Stimulated activated CD8-positive, alpha-beta memory T cell treated with anti-CD3 and anti-CD28 coated beads, Interleukin-15, amount 100 ng/mL, for 48 hours (primary cell): ENCODE measurements at places on chromosomes 3 and 15.

GRCh38 chr15:58267051-58267450, 128.9 kb downstream of the AQP9 start:
- no peak for DNase-seq

- DNase-seq: no peak
These were observed 15.3 kb downstream of the ABTB1 start for GRCh38 chr3:127688022-127688415.

DNA sequence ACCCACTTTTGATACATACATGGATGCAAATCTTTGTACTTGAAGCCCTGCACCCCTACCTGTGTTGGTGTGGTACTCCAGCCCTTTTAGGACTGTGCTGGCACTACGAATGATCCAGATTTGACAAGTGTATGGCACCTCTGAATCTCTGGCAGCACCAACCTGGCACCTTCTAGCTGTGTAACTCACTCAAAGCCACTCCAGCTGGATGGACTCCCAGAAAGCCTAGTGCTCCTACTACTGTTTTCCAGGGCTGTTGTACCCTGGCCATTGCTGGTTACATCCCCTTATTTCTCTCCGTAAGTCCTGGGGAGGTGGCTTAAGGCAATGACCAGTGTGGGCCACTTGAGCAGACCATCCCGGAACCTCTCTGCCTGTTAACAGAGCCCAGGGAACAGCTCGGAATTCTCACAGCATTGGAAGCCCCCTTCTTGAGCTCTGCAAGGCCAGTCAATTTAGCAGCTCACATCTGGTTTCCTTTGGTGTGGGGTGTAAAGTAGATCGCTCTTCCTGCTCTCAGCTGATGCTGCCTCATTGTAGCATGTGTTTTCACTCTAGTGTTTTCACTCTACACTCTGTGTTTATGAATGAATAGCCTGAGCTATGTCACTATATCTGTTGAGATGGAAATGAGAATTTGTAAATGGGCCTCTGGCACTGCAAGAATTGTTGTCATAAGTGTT, 12.2 kb downstream of the CALML4 start:
- DNase-seq: no peak

DNA sequence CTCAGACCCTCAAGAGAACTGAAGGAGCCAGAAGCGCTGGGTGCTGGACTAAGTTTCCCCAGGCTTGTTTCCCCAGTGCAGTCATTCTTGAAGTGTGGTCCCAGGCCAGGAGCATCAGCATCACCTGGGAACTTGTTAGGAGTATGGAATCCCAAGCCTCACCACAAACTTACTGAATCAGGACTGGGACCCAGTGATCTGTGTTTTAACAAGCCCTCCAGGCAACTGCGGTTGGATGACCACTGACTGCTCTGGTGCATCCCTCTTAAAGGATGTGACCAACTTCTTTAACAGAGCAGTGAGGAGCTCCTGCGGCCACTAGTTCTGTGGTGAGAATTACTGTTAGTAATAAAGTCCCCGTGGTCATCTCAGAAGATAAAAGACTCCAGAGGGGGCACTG, 62.4 kb upstream of the DAZL start:
- no peak for DNase-seq

- DNase-seq: no peak
These were observed 5.3 kb upstream of the APEH start for GRCh38 chr3:49668861-49669260.

DNA sequence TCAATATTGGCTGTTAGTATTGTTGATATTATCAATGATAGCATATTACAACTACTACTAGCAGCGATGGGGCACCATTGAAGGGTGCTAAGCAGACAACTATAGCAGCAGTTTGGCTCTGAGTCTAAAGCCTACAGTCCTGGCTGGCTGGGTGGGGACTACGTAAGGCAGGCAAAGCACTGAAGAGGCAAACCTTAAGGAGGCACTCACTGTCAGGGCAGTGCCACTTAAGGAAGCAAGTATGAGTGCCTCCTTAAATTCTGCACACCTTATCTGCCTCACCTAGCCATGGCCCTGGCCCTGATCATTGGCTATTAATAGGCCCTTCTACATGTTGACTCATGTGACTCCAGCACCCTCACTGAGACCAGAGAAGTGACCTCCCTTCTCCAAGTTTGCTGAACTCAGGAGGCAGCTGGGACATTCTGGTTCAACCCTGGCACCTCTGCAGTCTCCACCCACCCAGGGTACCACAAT, 20.6 kb downstream of the CDCP1 start:
- DNase-seq: no peak

DNA sequence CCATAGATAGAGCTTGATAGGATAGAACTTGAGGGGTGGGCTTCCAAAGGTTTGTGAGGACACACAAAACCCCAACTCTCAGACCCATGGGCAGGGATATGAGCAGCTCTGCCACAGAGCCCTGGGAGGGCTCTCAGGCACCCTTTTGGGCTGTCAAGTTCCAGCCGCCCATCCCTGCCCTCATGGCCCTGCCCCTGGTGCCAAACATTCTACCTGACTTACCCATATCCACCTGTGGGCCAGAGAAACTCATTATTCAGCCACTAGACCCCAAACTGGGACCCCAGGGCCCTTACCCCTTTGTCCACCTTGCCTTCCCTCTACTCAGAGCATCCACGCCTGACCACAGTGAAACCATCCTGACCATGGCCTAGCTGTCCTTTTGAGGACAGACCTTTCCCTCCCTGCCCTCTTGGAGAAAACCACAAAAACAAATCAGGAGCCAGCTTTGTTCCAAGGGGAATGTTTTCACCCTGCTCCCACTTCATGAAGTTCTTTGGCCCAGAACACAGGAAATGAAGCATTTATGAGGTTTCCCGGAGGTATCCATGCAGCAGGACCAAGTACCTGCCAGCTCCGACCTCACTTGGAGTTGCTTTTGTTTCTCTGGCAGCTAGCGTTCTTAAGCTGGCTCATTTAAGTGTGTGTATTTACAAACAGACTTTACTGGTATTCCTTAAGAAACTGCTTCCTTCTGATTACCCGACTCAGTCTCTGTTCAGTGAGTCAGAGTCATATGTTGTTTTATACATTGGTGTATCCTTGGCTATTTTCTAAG, 34.2 kb upstream of the GALNT15 start:
- DNase-seq: no peak

- no peak for DNase-seq
These were observed 142.6 kb upstream of the CFAP20DC start for GRCh38 chr3:59192473-59192872.

GRCh38 chr15:90915216-90915807, 12.2 kb downstream of the MAN2A2 start:
- DNase-seq: no peak

DNA sequence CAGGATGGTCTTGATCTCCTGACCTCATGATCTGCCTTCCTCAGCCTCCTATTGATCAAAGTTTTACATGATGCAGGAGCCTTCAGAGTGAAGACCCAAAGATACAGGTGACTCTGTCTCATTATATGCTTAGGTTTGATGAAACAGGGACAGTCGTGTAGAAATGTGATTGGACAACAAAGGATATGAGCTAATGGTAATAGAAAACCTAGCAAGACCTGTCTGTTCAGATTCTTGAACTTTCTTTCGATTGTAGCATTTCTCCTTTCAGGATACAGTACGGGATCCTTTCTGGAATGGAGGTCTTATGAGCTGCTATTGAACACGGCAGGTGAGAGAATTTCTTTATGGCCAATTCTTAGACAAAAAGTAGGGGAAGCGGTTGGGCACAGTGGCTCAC, at the start of gene ACKR2:
TSS of gene ACKR2 (plus strand) at position 244 of the 400 bp plus-strand sequence. CDS start 55,058 bp downstream, outside the sequence.
- no peak for DNase-seq

DNA sequence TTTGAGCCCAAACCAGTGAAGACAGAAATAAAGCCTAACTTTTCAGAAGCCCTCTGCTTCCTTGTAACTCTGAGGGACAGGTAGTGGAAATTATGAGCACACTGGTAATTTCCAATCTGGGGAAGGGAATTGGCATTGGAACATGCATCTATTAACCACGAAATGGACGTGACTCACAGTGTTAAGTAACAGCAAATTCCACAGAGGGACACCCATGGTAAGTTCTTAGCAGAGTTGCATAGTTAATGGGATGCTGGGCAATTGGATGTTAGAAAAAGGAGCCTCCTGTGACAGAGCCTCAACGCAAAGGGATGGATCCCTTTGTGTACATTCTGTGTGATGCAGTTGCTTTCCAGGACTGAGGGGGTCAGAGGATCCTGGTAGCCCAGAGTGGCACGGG, 168.6 kb downstream of the SEMA6D start:
- DNase-seq: no peak

DNA sequence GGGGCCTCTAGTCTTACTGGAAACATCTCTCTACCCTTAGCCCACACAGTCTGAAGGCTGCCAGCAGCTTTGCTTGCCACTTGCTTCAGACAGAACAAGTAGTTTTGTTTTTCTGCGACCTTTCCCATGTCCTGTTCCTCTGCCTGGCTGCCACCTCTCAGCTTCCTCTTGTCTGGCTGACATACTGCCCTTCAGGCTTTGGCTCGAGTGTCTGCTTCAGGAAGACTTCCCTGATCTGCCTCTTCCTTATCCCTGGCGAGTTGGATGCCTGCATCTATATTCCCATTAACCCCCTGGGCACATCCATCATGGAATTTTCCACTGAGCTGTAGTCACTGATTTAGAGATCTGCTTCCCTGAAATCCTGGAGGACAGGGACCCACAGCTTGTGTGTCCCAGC, 25.1 kb upstream of the CPNE9 start:
- no peak for DNase-seq

- no peak for DNase-seq
These were observed 4.3 kb downstream of the TMPRSS7 start for GRCh38 chr3:112038863-112039262.

DNA sequence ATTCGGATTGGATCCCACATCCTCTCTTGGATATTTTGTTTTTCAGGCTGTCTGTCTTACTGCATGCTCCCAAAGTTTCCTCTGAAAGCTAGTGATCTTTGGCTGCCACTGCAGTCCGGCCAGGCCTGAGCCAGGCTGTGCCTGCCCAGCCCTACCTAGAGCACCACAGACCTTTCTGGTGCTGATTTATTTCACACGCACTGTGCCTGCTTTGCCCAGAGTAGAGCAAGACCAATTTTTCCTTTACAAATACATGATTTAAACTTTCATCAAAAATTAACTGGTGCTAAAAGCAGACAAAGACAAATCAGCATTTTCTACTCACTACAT, 28.0 kb upstream of the NDUFB4 start:
- no peak for DNase-seq

GRCh38 chr3:169668957-169669741, 5.6 kb upstream of the MECOM start:
- DNase-seq: no peak

- DNase-seq: no peak
These were observed 12.2 kb upstream of the SLC7A14 start for GRCh38 chr3:170598091-170598502.

- DNase-seq: no peak
These were observed 100.6 kb downstream of the KLHL25 start for GRCh38 chr15:85694091-85694490.

DNA sequence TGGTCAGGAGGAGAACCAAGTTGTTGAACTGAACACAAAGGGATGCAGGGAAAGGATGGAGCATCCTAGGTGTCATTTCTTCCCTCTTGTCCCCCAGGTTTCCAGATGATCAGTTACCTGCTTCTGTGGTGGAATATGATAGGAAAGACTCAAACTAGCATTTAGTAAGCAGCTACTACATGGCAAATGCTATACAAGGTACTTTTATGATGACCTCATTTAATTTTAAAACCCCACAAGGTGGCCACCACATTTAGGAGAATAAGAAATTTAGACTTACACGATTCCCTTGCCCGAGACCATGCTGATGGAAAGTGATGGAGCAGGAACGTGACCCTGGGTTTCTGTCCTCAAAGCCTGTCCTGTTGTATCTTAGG, 40.9 kb downstream of the CCR4 start:
- DNase-seq: no peak

DNA sequence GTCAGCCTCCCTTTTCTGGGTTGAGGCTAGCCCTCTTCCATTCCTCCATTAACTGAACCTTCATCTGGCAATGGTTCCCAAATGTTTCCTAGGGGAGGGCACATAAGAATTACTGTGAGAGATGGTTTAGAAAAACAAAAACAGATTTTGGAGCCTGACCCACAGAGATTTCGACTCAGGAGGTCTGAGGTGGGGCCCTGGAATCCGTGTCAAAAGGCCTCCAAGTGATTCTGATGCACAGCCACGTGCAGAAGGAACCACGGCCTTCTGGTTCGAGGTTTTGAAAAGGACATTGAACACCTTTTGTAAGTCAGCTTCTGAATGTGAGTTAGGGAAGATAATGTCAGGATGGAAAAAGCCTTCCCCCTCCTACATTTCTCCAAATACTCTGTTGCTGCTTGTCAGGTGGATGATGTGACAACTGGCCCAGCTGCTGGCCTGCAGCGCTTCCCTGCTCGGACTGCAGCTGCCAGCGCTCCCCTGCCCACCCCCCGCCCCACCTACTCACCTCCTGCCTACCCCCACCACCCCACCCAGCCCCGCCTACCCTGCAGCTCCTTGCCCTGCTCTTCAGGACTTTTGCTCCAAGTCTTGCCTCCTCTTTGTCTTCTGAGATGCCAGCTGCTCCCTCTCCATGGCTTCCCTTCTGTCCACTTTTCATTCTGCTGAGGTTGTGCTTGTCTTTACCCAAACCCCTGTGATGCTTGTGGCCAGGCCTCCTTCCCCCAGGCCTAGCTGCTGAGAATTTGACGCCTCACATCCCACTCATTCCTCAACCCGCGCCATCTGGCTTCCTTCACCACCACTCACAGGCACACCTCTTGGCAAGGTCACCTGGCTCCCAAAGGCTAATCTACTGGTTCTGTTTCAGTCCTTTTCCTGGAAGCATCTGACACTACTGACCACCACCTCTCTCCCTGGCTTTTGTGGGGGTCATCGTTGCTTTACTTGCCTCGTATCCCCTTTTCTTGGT, 6.6 kb downstream of the EHD4 start:
- DNase-seq: no peak
